ENCODE measurements at places on chromosomes 6 and 20.
A peak's percentile ranks its signal among the peaks of the same experiment; 100 is the strongest.

DNA sequence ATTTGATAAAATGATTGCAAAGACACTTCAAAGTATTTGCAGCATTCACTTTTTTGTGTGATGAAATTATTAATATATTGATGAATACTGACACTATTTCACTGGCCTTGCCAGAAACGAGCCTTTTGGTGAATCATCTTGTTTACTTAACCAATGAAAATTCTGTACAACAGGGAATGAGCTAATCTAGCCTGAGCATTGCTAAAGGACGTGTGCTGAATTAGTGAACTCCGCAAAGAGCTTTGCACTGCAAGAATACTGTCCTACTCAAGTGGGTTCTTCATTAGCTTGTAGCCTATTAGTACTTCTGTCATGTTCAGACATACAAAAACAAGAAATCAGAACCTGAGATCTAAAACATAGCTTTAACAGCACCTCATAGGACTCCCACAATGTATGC, 172.0 kb upstream of the NRSN1 start:
- DNase-seq, result no peak

DNA sequence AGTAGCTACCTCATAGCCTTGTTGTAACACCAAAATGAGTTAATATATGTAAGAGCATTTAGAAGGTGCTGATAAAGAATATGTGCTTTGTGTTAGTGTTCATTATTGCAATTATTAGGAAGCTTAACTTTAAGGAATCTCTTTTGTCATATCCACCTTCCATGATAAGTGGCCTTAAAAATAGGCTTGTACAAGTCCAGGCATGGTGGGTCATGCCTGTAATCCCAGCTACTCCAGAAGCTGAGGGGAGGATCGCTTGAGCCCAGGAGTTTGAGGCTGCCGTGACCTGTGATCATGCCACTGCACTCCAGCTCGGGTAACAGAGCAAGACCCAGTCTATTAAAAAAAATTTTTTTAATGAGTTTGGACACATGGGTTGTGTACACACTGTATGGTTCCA, 285.5 kb downstream of the ZFAND3 start:
- no peak for DNase-seq

GRCh38 chr20:11324990-11325389, 592.7 kb upstream of the BTBD3 start:
- DNase-seq, result no peak

DNA sequence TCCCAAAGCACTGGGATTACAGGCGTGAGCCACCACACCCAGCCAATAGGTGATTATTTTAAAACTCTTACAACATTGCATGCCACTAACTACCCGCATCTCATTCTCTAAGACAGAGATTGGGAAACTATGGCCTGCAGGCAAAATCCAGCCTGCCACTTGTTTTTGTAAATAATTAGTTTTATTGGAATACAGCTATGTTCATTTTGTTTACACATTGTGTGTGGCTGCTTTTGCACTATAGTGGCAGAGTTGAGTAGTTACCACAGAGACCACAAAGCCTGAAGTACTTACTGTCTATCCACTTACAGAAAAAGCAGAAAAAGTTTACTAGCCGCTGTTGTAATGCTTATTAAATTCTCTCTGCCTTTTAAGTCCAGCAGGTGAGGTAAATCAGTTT, 16.4 kb upstream of the PKIG start:
- DNase-seq, result no peak

DNA sequence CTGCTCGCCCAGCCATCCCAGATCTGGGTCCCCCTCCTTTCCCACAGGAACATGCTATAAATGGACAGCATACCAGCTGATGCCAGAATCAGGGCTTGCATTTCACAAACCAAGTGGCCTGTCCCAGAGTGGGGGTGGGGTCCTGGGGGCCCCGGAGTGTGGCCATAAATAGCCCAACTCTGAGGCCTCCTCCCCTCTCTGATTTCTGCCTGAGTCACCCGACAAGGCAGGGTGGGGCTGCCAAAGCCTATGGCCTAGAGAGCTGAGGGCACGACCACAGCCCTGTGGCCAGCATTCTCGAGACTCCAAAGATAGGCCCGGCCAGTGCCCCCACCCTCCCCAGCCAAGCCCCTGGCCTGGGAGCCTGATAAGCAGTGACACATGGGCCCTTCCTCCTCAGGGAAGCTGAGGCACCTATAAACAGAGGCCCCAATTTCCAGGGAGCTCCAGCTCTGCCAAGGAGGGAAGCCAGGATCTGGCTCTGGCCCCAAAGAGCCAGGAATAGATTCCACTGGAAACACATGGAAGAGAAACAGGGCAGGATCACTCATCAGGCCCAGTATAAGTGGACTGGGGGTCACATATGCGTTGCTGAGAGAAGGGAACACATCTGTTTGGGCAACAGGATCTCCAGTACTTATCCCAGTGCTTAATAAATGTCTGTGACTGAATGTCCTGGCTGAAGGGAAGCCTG, 20.3 kb downstream of the SNTA1 start:
- DNase-seq, result peak; percentile 54

GRCh38 chr20:23114018-23114417, 27.9 kb upstream of the CD93 start:
- DNase-seq, result no peak

- no peak for DNase-seq
These were observed 263.9 kb upstream of the JARID2 start for GRCh38 chr6:14981960-14982359.

DNA sequence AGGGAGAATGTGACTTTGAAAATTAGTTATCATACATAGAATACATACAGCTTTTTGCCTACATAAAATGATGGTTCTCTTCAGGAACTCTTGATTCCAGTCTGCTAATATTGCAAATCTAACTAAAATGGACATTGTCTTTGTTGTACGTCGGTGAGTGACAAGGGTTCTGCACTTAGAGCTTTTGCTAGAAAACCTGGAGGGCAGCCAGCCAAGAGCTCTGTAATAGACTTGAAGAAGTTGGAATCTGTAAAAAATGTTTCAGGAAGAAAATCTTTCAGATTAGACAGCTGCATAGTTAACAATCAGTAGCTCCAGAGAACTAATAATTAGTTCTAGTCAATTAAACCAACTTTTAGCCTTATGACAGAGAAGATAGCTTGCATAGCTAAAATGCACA, 138.3 kb downstream of the FLRT3 start:
- DNase-seq, result no peak

DNA sequence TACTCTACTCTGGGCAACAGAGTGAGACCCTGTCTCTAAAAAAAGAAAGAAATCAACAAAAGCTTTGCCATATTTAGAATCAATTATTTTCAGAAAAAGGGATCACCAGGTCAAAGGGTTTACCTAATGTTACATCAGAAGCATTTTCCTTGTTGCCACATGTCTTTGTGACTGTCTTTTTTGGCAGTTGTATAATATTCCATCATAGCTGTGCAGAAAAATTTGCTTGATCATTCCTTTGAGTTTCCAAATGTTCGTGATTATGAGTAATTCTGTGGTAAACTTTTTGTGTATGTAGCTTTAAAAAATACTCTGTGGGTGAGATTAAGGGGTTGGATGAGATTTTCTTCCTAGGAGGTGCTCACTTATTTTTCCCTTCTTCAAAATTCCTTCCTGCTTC, 26.4 kb downstream of the PNPLA1 start:
- DNase-seq, result no peak

- no peak for DNase-seq
These were observed 58.6 kb downstream of the CPNE5 start for GRCh38 chr6:36780442-36781177.

GRCh38 chr20:53737396-53738038, 143.9 kb upstream of the ZNF217 start:
- DNase-seq, result no peak

DNA sequence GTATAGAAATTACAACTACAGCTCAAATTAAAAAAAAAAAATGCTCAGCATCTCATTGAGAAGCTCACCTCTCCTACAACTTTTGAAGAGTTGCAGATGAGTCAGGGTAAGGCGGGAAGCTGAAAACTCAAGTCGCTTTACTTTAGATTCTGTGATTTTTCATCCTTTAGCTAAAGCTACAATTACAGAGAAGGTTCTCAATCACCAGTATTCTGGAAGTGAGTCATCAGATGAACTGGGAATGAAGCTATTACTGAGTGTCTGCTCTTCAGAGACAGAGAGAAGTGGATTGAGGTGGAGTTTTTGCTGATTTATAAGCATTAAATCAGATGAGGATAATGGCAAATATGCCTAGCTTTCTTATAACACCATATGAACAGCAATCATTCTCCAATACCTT, 91.9 kb downstream of the TFAP2A start:
- no peak for DNase-seq

DNA sequence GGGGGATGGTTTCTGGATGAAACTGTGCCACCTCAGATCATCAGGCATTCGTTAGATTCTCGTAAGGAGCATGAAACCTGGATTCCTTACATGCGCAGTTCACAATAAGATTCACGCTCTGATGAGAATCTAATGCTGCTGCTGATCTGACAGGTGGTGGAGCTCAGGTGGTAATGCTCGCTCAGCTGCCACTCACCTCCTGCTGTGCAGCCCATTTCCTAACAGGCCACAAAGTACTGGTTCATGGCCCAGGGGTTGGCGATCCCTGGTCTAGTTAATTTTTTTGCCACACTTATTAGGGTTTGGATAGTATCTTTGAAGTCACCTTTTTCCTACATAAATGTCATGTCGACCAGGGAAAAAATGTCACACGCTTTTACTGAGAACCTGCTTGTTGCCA, 96.8 kb upstream of the MLIP start:
- DNase-seq, result no peak

DNA sequence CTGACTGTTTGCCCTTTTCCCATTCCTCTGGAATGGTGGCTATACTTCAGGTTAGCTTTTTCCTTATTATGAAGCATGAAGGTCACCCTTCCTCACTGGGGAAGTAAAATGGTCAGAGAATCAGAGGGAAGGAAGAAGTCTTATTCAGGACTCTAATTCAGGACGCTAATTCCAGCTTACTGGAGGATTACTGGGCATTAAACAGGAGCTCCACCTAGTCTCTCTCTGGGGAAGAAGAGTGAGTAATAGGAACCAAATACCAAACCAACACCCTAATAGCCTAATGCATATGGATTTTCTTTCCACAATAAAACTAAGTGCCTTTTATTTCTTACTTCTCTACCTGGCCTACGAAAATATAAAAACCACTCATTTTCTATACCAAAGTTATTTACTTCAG, 10.1 kb downstream of the CRISP1 start:
- no peak for DNase-seq

DNA sequence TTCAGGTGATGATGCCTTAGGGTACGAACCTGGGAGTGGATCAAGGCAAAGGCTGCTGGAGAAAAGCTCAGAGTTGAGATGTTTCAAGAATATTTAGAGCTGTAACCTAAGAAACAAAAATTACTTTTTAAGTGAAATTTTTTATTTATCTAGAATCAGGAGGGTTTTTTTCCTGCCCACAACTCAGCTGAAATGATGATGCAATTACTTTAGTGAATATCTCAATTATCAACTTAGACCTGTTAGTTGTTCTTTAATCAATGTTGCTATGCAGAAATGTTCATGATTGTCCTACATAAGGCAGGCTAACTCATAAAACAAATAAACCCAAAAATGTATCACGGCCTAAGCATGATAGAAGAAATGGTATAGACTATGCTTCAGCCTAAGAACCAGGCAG, 50.3 kb downstream of the TPBG start:
- no peak for DNase-seq

DNA sequence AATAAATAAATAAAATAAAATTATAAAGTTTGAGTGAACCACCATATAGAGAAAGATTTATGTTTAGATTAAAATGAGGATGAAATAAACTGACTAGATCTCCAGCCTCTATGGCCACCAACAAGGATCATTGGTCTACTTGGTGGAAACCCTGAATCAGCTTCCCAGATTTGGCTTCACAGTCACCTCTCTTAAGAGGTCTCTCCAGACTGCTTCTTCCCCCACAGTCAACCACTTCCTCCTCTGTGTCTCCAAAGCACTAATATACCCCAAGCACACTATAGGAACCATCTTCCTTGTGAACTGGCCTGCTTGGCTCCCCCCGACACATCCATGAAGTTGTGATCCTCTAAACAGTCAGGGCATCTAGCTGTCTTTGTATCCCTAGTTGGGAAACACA, 529.6 kb upstream of the RNF217 start:
- DNase-seq, result no peak

DNA sequence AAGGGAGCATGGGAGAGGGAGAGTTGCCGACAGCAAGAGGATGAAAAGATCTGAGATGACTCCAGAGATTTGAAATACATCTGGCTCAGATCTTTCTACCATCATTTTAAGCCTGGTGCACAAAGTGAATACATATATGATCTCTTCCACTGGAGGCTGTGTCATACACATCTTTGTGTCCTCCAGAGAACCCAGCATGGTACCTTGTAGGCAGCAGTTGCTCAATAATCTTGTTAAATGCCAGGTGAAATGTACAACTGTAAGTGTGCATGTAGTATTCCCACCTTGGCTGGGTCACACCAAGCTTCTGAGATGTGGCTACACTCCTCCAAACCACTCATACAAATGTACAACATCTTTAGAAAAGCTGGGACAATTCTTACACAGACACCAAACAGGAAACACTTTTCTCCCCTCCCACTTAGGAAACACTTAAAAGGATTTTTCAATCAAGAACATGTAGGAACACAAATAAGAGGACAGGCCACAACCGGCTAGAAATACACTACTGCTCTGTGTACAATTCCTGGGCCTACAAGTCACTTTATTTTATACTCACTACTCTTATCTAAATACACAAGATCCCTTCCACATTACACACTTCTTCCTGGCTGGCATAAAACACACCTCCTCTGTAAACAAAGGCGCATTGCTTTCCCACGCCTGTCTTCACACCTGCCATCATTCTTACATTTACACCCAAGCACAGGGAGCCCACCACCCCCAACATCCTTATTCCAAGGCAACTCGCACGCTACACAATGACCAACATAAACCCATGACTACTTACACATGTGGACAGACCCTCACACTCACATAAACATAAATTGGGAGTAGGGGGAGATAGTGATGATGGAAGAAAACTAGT, 3.8 kb upstream of the IER3 start:
- no peak for DNase-seq

DNA sequence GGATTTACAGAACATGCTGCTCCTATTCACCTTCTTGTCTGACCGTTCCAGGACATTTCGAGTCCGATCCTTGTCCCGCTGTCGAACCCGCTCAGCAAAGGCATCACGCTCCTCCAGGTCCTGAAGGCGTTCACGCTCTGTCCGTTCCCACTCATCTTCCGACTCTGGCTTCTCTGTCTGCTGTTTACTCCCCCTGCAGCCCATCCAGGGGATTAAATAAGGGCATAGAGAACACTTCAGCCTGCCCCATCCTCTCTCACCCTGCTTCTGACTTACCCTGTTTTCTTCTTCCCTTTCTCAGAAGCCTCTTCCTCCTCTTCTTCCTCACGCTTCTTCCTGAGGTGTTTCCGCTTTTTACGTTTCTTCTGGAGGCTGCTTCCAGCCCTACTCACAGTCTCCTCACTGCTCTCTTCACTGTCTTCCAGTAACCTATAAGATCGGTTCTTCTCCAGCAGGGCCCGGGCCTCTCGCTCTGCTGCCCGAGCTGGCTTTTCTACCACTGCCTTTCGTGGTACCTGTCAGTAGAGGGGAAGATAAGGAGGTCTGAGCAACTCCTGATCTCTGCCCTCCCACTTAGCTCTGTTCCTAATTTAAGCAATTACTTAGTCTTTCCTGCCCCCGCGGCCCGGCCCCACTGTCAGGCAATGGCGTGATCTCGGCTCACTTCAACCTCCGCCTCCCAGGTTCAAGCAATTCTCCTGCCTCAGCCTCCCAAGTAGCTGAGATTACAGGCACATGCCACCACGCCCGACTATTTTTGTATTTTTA, 1.9 kb downstream of the DHX16 start:
- DNase-seq, result no peak

GRCh38 chr6:68859233-68859632, 224.2 kb downstream of the ADGRB3 start:
- DNase-seq, result no peak

- DNase-seq, result no peak
These were observed 13.9 kb upstream of the NAA20 start for GRCh38 chr20:20003031-20003954.

Measured in HS-5 (cell line).